ENCODE measurements at places on chromosomes 16 and 17.

- no peak for DNase-seq
Observed at GRCh38 chr17:14245002-14245401, 8.3 kb upstream of the CDRT15 start.

GRCh38 chr17:74176546-74177001 is 26.9 kb upstream of the RPL38 start:
- DNase-seq, result no peak

- DNase-seq, result no peak
Observed at GRCh38 chr16:29813644-29814562, 1.9 kb downstream of the PRRT2 start.

DNA sequence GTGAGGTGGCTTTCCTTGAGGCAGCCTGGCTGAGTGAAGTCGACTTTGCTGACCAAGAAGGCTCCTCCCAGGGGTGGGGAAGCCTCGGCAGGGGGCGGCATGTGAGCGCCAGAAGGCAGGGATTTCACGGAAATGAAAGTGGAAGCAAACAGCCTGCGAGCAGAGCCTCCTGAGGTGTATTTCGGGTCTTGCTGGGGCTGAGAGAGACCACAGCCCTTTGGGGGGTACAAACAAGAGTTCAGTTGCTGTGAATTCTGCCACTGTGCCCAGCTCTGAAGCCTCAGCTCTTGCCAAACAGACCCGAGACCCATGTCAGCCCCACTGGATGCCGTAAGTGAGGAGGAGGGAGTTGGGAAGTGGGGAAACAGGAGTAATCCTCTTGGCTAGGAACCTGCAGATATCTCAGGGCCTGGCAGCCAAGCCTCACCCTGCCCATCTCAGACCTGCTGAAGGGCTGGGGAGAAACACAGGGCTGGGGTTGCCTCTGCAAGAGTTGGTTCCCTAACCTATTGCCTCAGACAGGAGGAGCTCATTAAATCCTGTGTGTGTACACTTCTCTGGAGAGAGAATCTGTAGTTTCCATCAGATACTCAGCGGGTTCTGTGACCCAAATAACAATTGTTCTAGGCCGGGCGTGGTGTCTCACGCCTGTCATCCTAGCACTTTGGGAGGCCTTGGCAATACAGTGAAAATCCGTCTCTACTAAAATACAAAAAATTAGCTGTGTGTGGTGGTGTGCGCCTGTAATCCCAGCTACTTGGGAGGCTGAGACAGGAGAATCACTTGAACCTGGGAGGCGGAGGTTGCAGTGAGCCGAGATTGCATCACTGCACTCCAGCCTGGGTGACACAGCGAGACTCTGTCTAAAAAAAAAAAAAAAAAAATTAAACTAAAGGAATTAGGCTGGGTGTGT is at the start of gene IFI35:
Gene IFI35 (plus strand): TSS at position 146 of the 913 bp plus-strand sequence. CDS start 164 bp downstream, at position 310.
- DNase-seq, result no peak

GRCh38 chr17:57783338-57783742 is 38.2 kb upstream of the CCDC182 start:
- DNase-seq, result no peak

DNA sequence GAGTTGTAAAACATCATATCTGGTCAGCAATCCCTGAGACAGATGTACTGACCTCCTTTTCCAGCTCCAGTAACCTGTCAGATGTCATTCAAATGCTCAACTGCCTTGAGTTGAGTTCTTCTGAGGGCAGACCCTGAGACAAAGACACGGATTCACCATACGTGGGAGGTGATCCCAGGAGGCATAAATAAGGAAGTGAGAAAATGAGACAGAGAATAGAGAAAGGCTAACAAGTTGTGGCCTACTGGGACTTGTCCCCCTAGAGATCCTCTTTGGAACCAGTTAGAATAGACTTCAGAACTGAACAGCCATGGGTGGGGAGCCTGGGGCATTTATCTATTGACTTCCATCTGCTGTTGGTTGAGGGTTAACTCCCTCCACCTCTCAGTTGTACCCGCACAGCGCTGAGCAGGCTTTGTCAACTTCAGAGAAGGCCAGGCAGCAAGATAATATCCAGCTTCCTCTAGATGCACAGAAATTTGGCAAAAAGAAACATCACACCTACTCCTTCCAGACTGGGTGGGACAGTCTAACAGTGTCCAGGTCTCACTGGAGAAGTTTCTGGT is 123.0 kb upstream of the DYNLRB2 start:
- DNase-seq, result no peak

GRCh38 chr16:28180655-28181460 is 30.9 kb downstream of the XPO6 start:
- DNase-seq, result no peak

GRCh38 chr17:55845385-55845784 is 94.5 kb downstream of the PCTP start:
- DNase-seq, result no peak
